ENCODE measurements at places on chromosomes 16 and 17.

- DNase-seq = no peak
These were observed 10.2 kb downstream of the MEIOB start for GRCh38 chr16:1861730-1862129.

DNA sequence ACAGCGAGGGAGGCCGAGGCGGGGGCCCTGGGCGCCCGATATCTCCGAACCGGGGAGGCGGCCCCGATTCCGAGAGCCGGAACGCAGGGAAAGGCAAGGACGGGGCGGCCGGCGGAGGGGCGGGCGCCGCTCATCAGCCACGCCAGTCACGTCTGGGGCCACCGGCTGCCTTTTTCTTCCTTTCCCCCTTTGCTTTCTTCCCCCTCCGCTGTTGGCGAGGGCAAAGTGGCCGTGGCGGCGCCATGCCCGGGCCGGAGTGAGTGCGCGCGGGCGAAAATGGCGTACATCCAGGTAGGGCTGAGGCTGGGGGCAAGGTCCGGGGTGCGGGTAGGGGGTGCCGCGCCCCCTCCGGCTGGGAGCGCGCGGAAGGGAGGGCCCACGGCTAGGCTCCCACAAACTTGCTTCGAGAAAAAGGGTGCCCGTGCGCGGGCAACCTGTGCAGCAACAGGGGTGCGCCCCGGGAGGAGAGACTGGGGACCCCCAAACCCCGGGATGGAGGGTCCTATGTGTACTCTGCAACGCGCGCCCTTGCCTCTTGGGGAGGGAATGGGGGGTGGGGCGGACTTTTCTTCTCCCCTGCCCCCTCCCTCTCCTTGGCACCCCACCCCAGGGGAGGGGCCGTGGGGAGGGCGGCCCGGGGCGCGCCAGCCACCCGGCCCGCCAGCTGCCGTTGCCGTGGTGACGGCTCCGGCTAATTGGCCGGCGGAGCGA lies 486 bp downstream of the SYT17 start:
- DNase-seq = no peak

DNA sequence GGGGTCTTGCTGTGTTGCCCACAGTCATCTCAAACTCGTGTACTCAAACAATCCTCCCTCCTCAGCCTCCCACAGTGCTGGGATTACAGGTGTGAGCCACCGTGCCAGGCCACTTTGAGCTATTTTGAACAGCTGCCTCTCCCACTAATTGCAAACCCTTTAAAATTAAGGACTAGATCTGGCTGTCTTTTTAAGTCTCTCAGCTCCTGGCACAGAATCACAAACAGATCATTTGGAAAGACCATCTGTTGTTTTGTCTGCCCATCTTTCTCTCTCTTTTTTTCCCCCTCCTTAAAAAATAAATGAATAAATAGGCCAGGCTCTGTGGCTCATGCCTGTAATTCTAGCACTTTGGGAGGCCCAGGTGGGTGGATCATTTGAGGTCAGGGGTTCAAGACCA lies 10.9 kb upstream of the STAT3 start:
- no peak for DNase-seq

GRCh38 chr16:19338335-19338734 lies 52.8 kb downstream of the CLEC19A start:
- DNase-seq = no peak

Data from inflammatory macrophage (primary cell).